ENCODE measurements at places on chromosomes 6 and 20. TPM values are rescaled to one million over a fixed set of nuclear protein-coding genes. Genes with fewer than 3 reads are reported as not detected.

GRCh38 chr6:87071683-87072082 is 23.2 kb downstream of the CGA start:
- no peak for DNase-seq

Gene TCF21
- 2.6 TPM for polyA plus RNA-seq

DNA sequence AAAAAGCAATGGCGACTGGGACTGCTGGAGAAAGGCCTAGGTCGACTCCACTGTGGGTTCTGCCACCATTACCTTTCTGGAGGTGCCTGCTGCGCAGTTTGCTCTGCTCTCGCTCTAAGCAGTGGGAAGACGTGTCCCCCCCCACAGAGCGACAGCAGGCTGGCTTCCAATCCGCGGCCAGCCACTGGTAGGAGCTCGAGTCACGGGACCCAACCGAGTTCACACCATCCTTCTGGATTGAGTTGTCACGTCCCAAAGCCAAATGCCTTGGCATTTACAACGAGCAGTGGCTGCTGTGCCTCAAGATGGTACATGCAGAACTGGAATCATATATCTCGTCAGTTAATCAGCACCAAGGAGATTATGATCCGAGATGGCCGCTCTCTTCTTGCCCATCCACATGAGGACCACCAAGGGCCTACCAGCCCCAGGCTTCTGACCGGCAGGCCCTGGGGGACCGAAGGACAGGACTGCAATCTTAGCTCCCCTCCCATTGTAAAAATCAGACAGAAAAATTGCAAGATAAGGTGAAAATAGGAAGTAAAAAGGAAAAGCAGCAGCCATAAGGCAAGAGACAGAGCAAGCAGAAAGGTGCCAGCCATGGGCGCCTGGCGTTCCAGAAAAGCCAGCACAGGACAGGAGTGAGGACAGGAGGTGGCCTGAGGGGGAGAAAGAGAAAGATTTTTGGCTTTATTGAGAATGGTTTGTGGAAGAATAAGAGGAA is 74.4 kb downstream of the TRAM2 start:
- no peak for DNase-seq

DNA sequence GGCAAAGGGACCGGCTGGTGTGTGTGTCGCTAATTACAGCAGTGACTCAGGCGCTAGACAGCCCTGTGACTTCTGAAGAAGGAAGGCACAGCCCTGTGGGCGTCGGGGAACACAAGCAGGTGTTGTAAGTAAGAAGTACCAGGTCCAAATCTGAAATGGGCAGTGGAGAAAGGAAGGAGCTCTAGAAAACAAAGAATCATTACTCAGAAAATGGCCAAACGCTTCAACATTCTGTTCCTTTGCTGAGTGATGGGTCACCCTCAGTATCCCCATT is 106.8 kb downstream of the PXDC1 start:
- no peak for DNase-seq

DNA sequence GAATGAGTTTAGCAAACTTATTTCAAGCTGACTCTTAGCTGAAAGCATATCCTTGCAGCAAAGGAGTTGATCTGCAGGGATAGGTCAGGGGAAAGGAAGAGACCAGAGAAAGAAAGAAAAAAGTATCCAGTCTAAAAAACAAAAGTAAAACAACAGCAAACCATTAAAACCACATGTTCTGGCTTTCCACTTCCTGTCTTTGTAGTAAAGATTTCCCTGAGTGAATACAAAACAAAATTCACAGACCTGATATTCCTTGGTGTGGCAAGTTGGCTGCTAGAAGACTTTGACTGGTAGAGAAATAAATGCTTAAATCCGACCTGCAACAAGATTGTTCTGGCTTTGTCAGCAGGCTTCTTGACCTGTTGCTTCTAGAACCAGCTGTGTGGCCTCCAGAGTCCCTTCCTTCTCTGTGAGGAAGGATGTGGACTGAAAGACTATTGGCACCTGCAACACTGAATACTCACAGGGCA is 23.4 kb upstream of the MCM3 start:
- DNase-seq: no peak

DNA sequence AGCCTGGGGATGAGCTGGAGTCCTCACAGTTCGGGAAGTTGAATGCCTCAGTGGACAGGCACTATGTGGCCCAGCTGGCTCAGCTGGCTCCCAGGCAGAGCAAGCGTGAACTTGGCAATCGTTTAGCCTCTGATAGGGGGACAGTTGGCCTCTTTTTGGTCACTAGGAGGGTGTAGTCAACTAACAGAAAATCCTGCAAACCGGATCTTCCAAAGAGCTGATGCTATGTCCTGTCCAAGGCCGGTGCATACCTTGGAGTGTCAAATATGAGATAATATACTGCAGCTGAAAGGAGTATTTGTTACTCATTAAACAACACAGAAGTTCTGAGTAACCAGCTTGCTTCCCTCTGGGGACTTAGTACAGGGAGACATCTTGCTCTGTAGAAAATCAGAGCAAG is 126.2 kb upstream of the EXOC2 start:
- DNase-seq: no peak

DNA sequence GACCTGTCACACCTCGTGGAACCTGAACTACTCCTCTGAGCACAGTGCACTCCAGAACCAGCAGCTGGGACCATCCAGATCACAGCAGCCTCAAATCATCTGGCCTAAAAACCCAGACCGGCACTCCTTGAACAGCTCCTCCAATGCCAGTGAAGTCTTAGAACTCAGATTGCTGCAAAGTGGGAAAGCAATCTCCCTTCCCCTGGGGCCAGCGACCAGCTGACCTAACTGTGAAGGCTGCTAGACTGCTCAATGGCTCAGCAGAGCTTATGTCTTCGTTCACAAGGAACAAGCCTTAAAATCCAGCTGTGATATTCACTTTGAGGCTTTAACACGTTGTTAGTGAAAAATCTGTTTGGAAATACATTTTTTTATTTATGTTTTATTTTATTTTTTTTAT is 243.2 kb downstream of the ANKRD60 start:
- peak; percentile 59 for DNase-seq

- DNase-seq: no peak
Measured at GRCh38 chr6:10962673-10963072, 75.8 kb downstream of the SYCP2L start.

- DNase-seq: no peak
Measured at GRCh38 chr6:40440053-40440452, 147.1 kb downstream of the LRFN2 start.

Gene ZBTB46
- polyA plus RNA-seq: 10.3 TPM

DNA sequence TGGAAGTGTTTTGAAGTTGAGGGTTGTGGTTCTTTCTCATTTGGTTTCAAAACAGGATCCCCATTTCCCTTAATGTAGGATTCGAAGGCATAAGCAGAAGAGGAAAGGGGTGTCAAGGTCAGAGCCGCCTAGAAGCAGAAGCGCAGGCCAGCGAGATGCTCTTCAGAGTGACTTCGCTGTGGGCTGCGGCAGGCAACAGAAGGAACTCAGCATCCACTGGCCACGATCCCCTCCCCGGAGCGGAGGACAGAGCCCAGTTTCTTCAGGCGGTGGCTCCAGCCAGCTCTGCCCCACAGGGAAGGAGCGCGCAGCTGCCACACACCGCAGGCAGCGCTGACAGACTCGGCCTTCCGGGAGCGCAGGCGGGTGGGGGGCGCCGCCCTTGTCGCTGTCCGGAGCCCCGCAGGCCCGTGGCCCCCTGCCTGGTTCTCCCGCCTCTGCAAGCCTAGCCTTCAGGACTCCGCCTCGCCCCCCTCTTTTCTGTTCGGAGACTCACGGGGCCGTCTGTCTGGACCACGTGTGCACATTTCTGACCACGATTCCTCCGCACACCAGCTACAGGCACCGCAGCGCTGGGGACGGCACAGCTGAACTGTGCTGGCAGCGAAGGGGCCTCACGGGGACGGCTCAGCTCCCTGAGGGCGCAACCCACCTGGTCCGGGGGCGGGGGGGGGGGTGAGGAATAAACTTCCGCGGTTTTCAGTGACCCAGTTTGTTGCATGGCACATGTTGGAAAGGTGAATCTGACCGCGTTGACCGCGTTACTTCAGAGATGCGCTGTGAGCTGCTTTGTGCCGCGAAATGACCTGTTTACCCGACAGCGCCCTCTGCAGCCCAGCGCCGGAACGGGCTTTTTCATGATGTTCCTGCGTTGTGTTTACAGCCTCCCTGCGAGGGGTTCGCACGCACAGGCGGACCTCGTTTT is 26.1 kb downstream of the TTLL2 start:
- DNase-seq: peak; percentile 67

DNA sequence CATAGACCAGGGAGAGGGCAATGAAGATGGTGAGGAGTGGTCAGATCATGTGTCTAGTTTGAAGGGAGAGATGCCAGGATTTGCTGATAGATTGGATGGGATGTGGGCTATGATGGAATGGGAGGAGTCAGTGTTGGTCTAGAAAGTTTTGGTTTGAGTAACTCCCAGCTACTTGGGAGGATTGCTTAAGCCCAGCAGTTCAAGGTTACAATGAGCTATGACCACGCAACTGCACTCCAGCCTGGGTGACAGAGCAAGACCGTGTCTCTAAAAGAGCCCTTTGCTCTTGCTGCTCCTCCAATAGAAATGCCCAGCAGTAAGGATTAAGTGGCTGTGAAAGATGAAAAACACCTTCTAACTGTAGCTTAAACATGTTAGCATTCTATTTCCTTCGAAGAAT is 18.2 kb upstream of the LAMP5 start:
- DNase-seq: no peak

Gene GNMT
- polyA plus RNA-seq: 6.8 TPM

GRCh38 chr6:8731874-8732273 is 296.5 kb upstream of the SLC35B3 start:
- no peak for DNase-seq
